ENCODE measurements at places on chromosomes 3 and 15.

- no peak for DNase-seq
Observed at GRCh38 chr3:124783696-124784095, 53.4 kb downstream of the UMPS start.

GRCh38 chr3:134803051-134803505, 8.0 kb downstream of the EPHB1 start:
- no peak for DNase-seq

DNA sequence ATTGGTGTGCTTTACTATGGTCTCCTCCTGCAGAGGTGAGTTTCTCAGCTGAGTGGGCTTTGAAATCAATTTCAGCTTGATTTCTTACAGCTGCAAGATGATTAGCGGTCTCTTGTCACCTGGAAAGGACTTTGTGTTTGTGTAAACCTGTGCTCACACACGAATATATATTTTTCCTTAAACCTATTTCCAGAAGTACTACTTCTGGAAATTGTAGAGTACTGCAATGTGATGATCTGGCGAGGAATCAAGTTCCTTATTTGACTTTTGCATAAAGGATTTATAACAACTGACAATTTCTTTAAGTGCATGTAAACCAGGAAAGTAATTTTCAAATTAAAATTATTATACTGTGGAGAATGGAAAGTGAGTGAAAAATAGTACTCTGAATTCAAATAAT, 2.1 kb downstream of the MCTP2 start:
- DNase-seq: no peak

GRCh38 chr15:47688573-47689086, 28.7 kb upstream of the SEMA6D start:
- no peak for DNase-seq

GRCh38 chr15:88262064-88262463, 5.5 kb upstream of the NTRK3 start:
- DNase-seq: no peak

GRCh38 chr3:66199089-66199473, 21.7 kb upstream of the SLC25A26 start:
- no peak for DNase-seq

DNA sequence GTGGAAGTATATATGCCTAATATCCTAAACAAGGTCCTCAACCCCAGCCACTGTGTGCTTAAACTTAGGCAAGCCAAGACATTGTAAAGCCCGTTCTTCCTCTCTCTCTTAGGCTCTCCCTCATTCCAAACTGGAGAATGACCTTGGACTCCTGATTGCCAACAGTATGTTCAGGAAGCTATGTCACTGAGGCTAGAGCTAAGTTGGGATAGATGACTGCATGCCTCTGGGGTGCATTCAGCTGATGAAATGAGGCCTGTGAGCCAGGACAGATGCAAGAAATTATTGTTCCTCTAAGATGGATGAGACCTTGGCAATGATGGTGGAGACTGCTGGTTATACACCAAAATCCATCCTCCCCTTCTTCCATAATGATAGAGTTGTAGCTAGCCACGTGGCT, 27.9 kb upstream of the TBC1D21 start:
- DNase-seq: no peak

DNA sequence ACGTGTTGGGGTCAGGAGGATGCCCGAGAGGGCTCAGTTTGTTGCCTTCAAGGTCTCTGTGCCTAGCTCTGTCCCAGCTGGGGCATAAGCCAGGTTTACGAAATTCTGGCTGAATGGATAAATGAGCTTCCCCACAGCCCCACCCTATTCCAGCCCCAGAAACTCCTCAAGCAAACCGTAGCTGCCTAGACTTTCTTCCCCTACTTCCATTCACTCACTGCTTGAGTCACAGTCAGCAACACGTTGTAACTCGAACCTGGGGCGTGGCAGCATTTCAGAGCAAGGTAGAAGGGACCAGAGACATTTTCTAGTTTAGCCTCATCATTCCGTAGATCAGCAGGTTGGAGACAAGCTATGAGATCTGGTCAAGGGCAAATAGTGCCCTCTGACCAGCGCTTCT, 24.2 kb downstream of the NMNAT3 start:
- DNase-seq: no peak

GRCh38 chr15:36449084-36449661, 130.3 kb upstream of the CDIN1 start:
- no peak for DNase-seq

DNA sequence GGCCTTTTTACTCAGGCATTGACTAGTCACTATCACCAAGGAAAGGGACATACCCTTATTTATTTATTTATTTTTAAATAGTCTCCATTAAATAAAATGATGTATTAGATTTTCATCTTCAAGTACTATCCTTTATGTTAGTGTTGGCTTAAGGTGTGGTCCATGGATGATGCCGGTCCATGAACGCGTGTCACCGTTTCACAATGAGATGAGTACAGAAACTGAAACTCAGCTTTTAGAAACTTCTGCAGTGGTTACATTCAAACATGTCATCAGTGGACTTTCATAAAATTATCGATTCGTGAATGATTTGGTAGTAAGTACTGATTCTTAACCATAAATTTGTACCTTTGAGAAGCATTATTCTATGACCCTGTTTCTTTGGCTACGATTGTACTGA, 166.6 kb downstream of the SATB1 start:
- no peak for DNase-seq

- no peak for DNase-seq
Observed at GRCh38 chr3:181933052-181933618, 221.4 kb downstream of the SOX2 start.

GRCh38 chr3:120399372-120399771, 50.2 kb upstream of the LRRC58 start:
- DNase-seq: no peak

GRCh38 chr15:61994216-61994615, 66.0 kb downstream of the VPS13C start:
- no peak for DNase-seq

- no peak for DNase-seq
Observed at GRCh38 chr3:63661242-63661641, 8.8 kb downstream of the SNTN start.

GRCh38 chr15:67805666-67806516, 19.4 kb upstream of the SKOR1 start:
- DNase-seq: no peak

GRCh38 chr3:46400000-46400734, 6.7 kb downstream of the CCR5AS start:
- DNase-seq: no peak

DNA sequence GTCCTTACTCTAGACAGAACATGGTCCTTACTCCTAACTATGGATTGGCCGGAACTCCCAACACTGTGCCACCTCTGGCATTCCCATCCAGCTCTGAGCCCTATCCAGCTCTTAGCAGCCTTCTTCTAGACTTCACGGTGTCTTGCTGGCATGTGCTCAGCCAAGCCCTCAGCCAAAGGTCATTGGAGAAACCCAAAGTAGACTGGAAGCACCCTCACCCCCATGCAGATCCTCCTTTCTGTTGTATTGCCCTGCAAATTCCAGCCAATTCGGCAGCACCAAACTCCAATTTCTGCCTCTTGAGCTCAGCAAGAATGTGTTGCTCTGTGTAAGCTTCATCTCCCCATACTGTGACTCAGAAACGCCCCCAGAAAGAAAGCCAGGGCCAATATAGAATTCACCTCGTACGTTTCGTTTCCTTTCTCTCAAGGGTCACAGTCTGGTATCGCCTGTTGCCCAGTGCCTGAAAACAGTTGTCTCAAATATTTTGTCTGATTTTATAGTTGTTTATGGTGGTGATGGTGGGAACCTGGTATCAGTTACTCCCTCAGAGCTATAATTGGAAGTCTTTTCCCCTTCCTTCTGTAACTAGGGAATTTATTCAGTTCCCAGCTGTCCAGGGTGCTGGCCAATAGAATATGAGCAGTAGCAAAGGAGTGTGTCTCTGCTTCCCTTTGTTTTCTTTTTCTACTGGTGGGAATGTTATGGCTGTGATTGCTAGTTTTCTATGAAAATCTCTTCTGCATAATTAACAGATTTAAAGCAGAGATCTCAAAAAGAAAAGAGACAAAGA, 28.4 kb upstream of the EPHB3 start:
- no peak for DNase-seq

DNA sequence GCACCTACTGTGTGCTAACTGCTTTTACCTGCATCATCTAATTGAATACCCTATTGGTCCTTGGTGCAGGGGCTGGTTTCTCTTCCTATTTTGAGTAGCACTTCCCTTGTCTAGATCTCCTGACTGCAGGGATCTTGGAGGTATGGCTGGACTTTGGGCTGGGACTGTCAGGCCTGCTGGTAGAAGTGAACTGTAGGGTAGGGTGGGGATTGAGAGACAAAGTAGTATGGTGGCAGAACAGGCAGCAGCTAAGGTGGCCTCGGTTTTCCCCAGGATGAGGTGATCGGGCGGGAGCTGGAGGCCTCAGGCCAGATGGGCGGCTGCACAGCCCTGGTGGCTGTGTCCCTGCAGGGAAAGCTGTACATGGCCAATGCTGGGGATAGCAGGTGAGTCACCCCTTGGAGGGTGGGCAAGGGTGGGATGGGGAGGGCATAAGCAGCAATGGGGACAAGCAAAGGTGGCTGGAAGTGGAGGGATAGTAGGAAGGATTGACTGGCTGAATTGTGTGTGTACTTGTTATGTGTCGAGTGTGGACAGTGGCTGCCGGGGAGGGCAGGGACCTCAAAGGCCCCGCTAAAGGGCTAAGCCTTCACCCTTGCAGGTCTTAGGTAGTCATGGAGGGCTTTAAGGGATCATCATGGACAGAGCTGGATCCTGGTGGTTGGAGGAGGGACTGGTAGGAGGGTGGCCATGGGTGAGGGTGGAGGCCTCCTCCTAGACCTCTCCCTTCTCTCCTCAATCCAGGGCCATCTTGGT, 2.0 kb downstream of the PPM1M start:
- DNase-seq: no peak

GRCh38 chr15:58549013-58549784, 117.4 kb downstream of the LIPC start:
- no peak for DNase-seq

- DNase-seq: no peak
Observed at GRCh38 chr3:10437995-10438901, 67.1 kb downstream of the ATP2B2 start.

DNA sequence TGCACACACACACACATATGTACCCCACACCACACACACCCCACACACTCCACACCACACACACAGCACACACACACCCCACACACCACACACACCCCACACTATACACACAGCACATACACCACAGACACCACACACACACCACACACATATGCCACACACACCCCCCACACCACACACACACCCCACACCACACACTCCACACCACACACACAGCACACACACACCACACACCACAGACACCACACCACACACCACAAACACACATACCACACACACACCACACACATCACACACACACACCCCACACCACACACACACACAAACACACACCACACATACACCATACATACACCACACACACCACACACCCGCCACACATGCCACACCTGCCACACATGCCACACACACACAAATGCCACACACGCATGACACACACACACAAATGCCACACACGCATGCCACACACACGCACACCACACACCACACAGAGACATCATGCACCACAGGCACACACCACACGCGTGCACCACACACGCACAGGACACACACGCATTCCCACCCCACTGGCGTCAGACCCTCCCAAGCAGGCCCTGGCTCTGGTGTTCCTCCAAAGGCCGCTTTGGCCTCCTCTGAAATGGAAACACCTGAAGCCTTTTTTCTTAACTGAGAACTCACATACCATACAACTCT, 15.7 kb downstream of the CHST13 start:
- no peak for DNase-seq

GRCh38 chr3:152497457-152497856, 228.7 kb downstream of the MBNL1 start:
- no peak for DNase-seq

- DNase-seq: no peak
Observed at GRCh38 chr3:56302417-56302816, 165.8 kb downstream of the ERC2 start.

DNA sequence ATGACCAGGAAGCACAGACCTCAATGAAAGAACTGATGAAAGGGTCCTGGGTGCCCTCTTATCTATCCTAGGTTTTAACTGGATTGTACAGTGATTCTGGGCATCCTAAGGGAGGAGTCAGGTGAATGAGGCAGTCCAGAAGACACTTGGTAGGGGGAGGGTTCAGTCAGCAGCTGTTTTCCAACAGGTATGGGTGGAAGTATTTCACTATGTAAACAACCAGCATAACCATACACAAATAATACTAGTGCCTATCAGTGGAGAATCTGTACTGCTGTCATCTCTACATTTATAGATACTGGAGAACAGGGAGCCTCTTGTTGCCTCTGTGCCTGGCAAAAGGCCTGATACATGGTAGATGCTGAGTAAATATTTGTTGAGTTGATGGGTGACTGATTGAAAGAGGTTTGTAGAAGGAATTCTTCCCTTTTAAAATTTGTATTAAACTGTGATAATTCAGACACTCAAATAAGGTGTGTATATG, 328.5 kb downstream of the RBMS3 start:
- no peak for DNase-seq

DNA sequence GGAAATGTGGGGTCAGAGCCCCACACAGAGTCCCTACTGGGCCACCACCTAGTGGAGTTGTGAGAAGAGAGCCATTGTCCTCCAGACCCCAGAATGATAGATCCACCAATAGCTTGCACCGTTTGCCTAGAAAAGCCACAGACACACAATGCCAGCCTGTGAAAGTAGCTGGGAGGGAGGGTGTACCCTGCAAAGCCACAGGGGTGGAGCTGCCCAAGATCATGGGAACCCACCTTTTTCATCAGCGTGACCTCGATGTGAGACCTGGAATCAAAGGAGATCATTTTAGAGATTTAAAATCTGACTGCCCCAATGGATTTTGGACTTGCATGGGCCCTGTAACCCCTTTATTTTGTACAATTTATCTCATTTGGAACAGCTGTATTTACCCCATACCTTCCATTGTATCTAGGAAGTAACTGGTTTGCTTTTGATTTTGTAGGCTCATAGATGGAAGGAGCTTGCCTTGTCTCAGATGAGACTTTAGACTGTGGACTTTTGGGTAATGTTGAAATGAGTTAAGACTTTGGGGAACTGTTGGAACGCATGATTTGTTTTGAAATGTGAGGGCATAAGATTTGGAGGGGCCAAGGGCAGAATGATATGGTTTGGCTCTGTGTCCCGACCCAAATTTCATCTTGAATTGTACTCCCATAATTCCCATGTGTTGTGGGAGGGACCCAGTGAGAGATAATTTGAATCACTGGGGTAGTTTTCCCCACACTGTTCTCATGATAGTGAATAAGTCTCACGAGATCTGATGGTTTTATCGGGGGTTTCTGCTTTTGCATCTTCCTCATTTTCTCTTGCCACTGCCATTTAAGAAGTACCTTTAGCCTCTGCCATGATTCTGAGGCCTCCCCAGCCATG, 49.0 kb downstream of the CD200 start:
- no peak for DNase-seq

GRCh38 chr15:55683376-55683775, 59.6 kb downstream of the PRTG start:
- no peak for DNase-seq

DNA sequence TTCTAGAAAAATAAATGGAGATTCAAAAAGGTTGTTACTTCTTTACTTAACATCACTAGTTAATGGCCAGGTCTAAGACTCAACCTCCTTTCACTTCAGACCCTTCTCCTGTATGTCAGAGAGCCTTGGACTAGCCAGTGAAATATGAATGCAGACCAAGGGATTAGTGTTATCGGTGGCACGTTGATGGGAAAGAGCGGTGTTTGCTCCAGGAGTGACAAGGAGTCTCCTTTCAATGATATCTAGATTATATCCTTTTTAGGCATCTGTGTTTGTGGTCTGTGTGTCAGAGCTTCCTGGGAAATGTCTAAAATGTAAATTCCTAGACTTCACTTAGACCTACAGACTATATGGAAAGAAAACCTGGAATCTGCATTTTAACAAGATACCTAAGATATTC, 658.0 kb upstream of the KCNMB2 start:
- DNase-seq: no peak

GRCh38 chr3:71495708-71496472, 87.6 kb downstream of the FOXP1 start:
- no peak for DNase-seq

Measured in renal cortex interstitium (tissue), 15 donors.